Activated naive CD8-positive, alpha-beta T cell treated with anti-CD3 and anti-CD28 coated beads, Interleukin-2, amount 50 U/mL, for 24 hours (primary cell): ENCODE measurements at places on chromosomes 4 and X.

DNA sequence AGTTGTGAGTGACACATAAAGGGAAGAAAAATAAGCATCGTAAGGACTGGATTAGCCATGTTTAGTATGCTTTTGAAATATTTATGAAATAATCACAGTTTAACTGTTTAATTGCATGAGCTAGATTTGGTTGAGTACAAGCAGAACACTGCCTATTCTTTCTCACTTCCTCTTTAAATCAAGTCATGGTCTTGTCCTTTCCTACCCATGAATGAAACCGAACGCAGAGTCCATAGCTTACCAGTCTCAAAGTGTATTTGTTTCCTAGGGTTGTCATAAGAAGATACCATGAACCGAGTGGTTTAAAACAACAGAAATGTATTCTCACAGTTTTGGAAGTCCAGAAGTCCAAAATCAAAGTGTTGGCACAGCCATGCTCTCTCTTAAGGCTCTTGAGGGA lies 684.0 kb upstream of the MAGEB2 start:
- no peak for DNase-seq

- DNase-seq = peak; percentile 12
Measured at GRCh38 chr4:73257651-73258435, 755 bp downstream of the ANKRD17 start.

- no peak for DNase-seq
Measured at GRCh38 chrX:7158468-7158990, 10.6 kb upstream of the PUDP start.

- no peak for DNase-seq
Measured at GRCh38 chr4:143372093-143372915, 35.6 kb downstream of the GAB1 start.
